Activated B cell treated with CpG ODN at 0.5 μM for 24 hours (primary cell): ENCODE measurements at places on chromosomes 2 and 18. TPM values are rescaled to one million over a fixed set of nuclear protein-coding genes. Genes with fewer than 3 reads are reported as not detected.

GRCh38 chr2:6368281-6368680 lies 497.4 kb downstream of the CMPK2 start:
- no peak for DNase-seq
- no peak overlapping the region for H3K4me3 ChIP-seq
- H3K36me3 ChIP-seq = no peaks in the 10 kb centered on the region

DNA sequence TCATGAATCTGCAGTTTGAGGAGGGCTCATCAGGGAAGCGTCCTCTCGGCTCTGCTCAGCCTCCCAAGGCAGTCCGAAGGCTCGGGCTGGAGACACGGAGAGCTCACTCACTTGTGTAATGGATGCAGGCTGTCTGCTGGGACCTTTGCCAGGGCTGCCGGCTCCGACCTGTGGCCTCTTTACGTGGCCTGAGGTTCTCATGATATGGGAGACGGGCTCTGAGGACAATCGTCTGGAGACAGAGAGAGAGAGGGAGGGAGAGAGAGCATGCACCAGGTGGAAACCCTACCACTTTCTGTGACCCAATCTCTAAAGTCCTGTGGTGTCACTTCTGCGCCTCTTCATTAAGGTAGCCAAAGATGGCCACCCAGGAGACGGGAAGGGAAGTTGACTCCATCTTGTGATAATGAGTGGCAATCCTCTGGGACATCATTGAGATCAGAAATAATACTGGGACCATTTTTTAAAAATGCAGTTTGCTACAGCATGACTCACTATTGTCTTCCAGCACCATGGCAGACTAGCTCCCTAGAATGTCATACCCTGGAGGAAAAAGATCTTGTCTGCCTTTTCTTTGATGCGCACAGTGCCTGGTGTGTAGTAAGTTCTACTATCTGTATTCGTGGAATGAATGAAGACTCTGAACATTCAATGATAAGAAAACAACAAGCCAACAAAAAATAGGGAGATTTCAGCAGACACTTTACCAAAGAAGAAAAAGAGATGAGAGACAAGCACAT lies 60.2 kb downstream of the CD8B2 start:
- no peak for DNase-seq
- H3K27me3 ChIP-seq = peaks cover 23% of the 10 kb centered on the region
- H3K36me3 ChIP-seq = no peaks in the 10 kb centered on the region
- H3K4me3 ChIP-seq = no peak overlapping the region
- H3K27ac ChIP-seq = no peak overlapping the region
- peaks cover 2% of the 10 kb centered on the region for H3K4me1 ChIP-seq

DNA sequence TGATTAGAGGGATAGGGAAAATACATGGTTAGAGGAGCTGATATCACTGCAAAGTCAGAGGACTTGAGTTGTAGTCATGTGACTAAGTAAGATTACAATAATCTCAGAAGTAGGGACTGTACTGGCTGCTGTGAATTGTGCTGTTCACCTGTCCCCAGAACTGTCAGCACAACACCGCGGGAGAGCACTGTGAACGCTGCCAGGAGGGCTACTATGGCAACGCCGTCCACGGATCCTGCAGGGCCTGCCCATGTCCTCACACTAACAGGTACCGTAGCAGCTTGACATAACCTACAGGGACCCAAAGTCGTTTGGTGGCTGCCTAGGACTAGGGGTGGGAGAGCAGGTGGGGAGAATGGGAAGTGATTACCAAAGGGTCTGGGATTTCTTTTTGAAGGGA lies 132.8 kb upstream of the TTC39C start:
- H3K4me3 ChIP-seq = no peak overlapping the region
- peaks cover 5% of the 10 kb centered on the region for H3K4me1 ChIP-seq
- DNase-seq = no peak
- no peak overlapping the region for H3K27ac ChIP-seq
- no peaks in the 10 kb centered on the region for H3K36me3 ChIP-seq
- peaks cover 10% of the 10 kb centered on the region for H3K27me3 ChIP-seq

DNA sequence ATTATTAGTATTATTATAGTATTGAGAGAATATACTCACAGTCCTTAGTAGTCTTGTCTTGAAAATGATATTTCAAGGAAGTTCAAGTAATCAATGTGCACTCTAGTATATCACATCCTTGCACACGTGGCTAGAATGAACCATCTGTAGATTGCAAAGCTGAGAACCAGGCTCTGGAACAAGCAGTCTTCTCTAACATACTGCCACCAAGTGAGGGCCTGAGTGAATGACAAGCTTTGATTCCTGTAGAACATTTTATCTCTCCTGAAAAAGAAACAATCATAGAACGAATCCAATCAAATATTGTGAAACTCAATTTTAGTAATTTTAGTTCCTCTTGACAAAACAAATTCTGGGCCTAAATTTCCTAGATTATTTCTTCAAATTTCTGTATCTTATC lies 55.3 kb upstream of the SULT1C3 start:
- H3K27ac ChIP-seq = no peak overlapping the region
- H3K36me3 ChIP-seq = no peaks in the 10 kb centered on the region

GRCh38 chr2:177324797-177325196 lies 60.3 kb upstream of the NFE2L2 start:
- DNase-seq = no peak
- no peaks in the 10 kb centered on the region for H3K36me3 ChIP-seq
- no peaks in the 10 kb centered on the region for H3K4me1 ChIP-seq
- H3K4me3 ChIP-seq = no peak overlapping the region
- no peak overlapping the region for H3K27ac ChIP-seq

- no peak overlapping the region for H3K4me3 ChIP-seq
- DNase-seq = no peak
- no peak overlapping the region for H3K27ac ChIP-seq
- H3K36me3 ChIP-seq = no peaks in the 10 kb centered on the region
- no peaks in the 10 kb centered on the region for H3K27me3 ChIP-seq
These were observed 49.3 kb downstream of the ADD2 start for GRCh38 chr2:70718736-70719135.

The DOK6 gene
- total RNA-seq = not detected in 2 replicates

DNA sequence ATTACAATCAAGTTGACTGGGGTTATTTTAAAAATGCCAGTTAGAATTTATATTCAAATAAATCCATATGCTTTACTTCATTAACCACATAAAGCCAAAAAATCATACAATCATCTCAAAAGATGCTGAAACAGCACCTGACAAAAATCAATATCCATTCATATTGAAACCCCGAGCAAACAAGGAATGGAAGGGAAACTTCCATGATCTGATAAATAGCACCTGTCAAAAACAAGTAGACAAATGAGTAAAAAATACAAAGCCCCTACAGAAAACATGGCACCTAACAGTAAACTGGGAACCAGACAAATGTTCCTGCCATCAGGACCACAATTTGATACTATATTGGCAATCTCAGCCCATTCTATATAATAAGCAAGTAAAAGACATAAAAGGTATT lies 227.5 kb downstream of the HDAC4 start:
- no peak overlapping the region for H3K4me3 ChIP-seq
- no peaks in the 10 kb centered on the region for H3K4me1 ChIP-seq
- no peak for DNase-seq

DNA sequence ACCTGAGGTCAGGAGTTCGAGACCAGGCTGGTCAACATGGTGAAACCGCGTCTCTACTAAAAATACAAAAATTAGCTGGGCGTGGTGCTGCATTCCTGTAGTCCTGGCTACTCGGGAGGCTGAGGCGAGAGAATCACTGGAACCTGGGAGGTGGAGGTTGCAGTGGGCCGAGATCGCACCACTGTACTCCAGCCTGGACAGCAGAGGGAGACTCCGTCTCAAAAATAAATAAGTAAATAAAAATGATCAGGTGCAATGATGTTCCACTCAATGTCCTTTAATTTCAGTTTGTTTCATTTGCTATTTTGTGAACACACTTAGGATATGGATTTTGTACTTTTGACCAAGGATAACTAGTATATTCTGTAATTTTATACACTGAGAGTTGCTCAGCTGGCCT lies 9.3 kb downstream of the HADHA start:
- DNase-seq = no peak
- no peaks in the 10 kb centered on the region for H3K27me3 ChIP-seq
- peaks cover 77% of the 10 kb centered on the region for H3K36me3 ChIP-seq
- H3K4me1 ChIP-seq = peaks cover 8% of the 10 kb centered on the region
- no peak overlapping the region for H3K27ac ChIP-seq

DNA sequence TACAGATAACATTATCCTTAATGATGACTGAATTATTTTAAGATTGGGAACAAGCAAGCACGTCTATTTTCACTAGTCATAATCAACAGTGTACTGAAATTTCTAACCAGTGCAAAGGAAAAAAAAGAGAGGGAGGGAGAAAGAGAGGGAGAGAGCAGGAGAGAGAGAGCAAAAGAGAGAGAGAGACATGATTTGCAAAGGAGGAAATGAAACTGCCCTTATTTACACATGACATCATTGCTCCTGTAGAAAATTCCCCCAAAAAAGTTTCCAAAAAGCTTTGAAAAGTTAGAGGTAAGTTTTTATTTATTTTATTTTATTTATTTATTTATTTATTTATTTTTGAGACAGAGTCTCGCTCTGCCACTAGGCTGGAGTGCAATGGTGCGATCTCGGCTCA lies 355.3 kb upstream of the CELF4 start:
- no peaks in the 10 kb centered on the region for H3K36me3 ChIP-seq
- H3K27me3 ChIP-seq = no peaks in the 10 kb centered on the region
- no peak for DNase-seq
- no peak overlapping the region for H3K27ac ChIP-seq
- H3K4me1 ChIP-seq = no peaks in the 10 kb centered on the region

GRCh38 chr2:175525975-175526374 lies 344.5 kb upstream of the ATP5MC3 start:
- H3K4me3 ChIP-seq = no peak overlapping the region
- no peaks in the 10 kb centered on the region for H3K36me3 ChIP-seq
- no peaks in the 10 kb centered on the region for H3K27me3 ChIP-seq
- H3K4me1 ChIP-seq = no peaks in the 10 kb centered on the region
- no peak for DNase-seq

The DLX1 gene
- total RNA-seq = not detected in 2 replicates

DNA sequence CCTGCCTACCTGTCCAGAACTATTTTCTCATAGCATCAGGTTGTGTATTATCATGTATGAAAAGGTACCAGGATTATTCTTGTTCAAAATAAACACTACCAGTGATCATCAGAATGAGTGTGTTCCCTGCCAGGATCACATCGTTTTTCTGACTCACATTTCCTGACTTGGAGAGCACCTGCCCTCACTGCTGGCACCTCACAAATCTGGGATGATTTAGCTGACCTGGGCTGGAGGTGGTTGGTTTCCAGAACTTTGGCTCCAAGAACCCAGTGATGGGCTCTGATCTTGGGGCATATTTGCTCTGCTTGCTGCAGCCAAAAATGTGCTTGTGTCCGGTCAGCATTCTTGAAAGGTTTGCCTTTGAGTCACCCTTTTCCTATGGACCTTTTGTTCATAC lies 836.3 kb upstream of the ACVR2A start:
- peaks cover 1% of the 10 kb centered on the region for H3K27me3 ChIP-seq
- no peak overlapping the region for H3K27ac ChIP-seq
- no peak for DNase-seq
- no peaks in the 10 kb centered on the region for H3K4me1 ChIP-seq

GRCh38 chr2:45000341-45000901 lies 8.8 kb downstream of the SIX2 start:
- H3K4me1 ChIP-seq = peaks cover 29% of the 10 kb centered on the region
- peak overlapping the region; percentile 59 for H3K4me3 ChIP-seq
- H3K27ac ChIP-seq = no peak overlapping the region
- H3K36me3 ChIP-seq = no peaks in the 10 kb centered on the region
- peaks cover 71% of the 10 kb centered on the region for H3K27me3 ChIP-seq
- DNase-seq = no peak

The AKAIN1 gene
- not detected in 2 replicates for total RNA-seq

DNA sequence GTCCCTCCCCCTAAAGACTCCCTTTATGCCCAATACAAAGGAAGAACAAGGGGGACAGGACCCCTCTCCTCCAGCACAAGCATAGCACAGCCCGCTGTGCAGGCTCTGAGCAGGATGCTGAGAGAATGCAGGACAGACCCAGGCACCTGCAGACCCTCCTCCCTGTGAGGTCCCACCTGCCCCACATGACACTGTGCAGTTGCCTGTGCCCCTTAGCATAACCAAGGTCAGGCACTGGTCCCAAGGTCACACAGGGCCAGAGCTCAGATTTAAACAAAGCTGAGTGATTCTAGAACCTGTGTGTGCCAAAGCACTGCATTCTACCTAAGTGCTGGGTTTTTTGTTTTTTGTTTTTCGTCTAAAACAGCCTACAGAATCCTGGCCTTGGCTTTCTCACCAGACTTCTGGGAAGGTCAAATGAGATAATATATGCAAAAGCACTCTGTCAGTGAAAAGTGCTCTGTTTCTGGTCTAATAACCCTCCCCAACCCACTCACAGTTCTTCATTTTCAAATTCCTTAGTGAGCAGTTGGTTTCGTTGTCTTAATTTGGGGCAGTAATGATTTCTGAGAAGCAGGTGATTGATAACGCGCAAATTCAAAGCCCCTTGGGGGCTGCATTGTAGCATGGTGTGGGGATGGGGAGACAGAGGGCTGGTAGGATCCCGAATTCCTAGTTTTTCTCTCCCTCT lies 125.7 kb downstream of the KCTD1 start:
- no peaks in the 10 kb centered on the region for H3K36me3 ChIP-seq
- no peaks in the 10 kb centered on the region for H3K27me3 ChIP-seq
- H3K4me1 ChIP-seq = no peaks in the 10 kb centered on the region
- no peak for DNase-seq

The ATP8B1 gene
- total RNA-seq = 0.42 and 0.69 TPM in 2 replicates

- no peaks in the 10 kb centered on the region for H3K36me3 ChIP-seq
- H3K27ac ChIP-seq = no peak overlapping the region
- no peaks in the 10 kb centered on the region for H3K4me1 ChIP-seq
These were observed 9.2 kb downstream of the SEPTIN10 start for GRCh38 chr2:109604597-109604996.

- H3K4me3 ChIP-seq = no peak overlapping the region
- DNase-seq = no peak
- H3K27me3 ChIP-seq = peaks cover 18% of the 10 kb centered on the region
- peaks cover 3% of the 10 kb centered on the region for H3K36me3 ChIP-seq
These were observed 40.9 kb upstream of the ALKAL2 start for GRCh38 chr2:328761-329160.

The TIGD1 gene
- 8.1 and 8.8 TPM in 2 replicates for total RNA-seq

The ARHGAP28 gene
- not detected in 2 replicates for total RNA-seq

DNA sequence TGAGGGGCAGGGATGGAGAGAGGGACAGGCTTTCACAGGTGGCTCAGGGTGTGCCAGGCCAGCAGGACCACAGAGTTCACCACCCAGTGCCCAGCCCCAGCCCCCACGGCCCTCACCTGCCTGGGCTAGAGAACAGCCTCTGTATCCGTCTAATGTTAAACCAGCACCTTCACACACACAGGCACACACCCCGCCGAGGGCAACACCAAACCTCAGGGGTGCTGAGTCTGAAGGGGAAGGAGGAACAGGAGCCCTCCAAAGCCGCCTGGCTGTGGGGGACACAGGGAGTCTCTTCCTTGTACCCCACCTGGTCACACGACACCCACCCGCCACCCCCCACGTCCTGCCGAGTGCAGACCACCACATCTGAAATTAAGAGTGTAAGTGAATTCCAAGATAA lies 205.8 kb upstream of the SALL3 start:
- H3K36me3 ChIP-seq = no peaks in the 10 kb centered on the region
- H3K27ac ChIP-seq = no peak overlapping the region
- no peak overlapping the region for H3K4me3 ChIP-seq
- no peaks in the 10 kb centered on the region for H3K4me1 ChIP-seq
- DNase-seq = no peak
